H1 (cell line): ENCODE measurements at places on chromosomes 4 and X. TPM values are rescaled to one million over a fixed set of nuclear protein-coding genes. Genes with fewer than 3 reads are reported as not detected.

- DNase-seq, result no peak
These were observed 99.3 kb downstream of the TEX13A start for GRCh38 chrX:105121186-105121585.

DNA sequence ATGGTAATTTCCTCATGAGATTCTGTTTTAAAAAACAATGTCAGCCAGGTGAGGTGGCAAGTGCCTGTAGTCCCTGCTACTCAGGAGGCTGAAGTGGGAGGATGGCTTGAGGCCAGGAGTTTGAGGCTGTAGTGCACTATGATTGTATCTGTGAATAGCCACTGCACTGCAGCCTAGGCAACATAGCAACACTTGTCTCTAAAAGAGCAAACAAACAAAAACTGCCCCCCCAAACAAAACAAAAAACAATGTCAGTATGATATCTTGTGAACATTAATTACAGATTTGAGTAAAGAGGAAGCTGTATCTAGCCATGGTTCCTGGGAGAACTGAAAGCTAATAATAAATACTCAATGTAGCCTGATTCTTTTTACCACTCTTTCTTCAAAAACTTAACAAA is 6.8 kb upstream of the MSL3 start:
- DNase-seq, result no peak

GRCh38 chrX:11193035-11193469 is 81.9 kb downstream of the HCCS start:
- DNase-seq, result no peak

DNA sequence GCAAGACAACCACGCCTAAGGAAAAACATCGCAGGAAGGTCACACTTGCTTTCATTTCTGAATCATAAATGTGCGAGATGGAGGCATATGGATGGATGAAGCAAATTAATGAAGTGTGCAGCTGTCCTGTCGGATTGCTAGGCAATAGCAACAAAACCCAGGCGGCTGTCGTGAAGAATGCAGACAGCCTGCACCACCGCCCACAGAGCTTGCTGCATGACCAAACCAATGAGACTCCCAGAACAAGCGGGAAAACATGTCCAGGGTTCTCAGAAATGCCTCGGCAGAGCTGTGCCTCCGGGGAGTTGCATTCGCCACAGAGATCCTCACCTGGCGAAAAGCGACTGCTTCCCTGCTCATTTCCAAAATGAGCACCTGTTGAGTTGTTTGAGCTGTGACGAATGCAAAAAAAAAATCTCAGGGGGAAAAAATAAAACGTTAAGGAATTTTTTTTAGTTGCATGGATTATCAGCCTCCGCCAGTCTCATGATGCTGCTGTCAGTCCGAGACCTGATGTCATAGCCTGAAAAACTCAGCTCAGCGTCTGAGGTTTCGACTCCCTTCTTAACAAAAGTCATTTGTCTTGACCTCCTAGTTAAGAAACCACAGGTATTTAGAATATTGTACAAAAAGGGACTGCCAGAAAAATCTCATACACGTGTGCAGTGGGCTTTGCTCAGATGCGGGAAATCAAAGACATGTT is 155.5 kb upstream of the MXRA5 start:
- DNase-seq, result no peak

MGAT4D gene
- not detected in 2 replicates for total RNA-seq

- DNase-seq, result no peak
These were observed 264.5 kb downstream of the RCHY1 start for GRCh38 chr4:75249739-75250138.

- DNase-seq, result no peak
These were observed 5.7 kb upstream of the TMEM192 start for GRCh38 chr4:165118256-165118909.

GRCh38 chrX:33307911-33308354 is 96.6 kb upstream of the DMD start:
- DNase-seq, result no peak

TEX13C gene
- total RNA-seq, result 0.09 and 0.10 TPM in 2 replicates

MYOZ2 gene
- total RNA-seq, result not detected in 2 replicates

DNA sequence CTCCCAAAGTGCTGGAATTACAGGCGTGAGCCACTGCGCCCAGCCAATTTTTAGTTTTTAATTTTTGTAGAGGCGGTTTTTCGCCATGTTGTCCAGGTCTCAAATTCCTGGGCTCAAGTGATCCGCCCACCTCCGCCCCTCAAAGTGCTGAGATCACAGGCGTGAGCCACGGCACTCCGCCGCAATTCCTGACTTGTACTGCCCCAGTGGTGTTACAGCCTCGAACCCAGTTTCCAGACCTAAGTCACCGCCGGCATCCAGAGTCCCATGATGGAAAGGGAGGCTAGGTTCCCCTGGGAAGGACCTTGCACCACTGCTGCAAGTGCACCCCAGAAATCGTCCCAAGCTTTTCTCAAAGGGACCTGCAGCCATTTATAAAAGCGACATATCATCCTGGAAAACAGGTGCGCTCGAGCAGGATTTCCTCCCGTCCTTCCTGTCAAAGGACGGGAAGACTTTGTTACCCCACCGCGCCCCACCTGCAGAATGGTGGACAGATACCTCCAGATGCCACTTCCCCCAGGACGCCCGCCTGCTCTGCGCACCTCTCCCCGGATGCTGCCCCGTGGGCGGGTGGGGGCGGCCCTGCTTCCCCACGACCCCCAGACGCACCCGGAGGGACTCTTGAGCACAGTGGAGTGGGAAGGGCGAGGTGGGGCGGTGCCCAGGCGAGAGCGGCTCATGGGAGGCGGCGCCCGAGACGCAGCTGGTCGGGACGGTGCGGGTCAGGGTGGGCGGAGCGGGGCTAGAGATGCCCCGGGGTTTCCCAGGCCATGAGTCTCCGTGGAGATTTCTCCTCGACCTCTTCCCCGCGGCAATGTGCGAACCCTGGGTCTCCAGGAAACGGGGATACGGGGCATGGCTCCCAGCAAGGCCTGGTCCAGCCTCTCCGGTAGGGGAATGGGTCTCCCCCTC is 947 bp upstream of the RPL10 start:
- peak; percentile 72 for DNase-seq

GPRASP1 gene
- 1.6 and 2.0 TPM in 2 replicates for total RNA-seq

DNA sequence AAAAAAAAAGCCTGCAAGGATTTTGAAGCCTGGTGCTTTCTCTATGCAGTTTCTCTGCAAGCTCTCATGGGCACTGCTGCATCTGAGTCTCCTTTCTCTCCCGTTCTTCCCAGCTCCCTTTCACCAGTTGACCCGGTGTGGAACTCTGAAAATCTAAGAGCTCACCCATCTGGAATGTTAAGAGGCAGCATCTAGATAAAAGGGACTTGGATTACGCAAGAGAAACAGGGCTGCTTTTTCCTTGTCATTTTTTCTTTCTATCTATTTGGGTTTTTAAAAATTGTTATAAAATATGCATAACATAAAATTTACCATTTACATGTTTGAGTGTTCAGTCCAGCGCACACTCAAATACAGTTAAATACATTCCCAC is 95.2 kb upstream of the RPS6KA3 start:
- no peak for DNase-seq

DNA sequence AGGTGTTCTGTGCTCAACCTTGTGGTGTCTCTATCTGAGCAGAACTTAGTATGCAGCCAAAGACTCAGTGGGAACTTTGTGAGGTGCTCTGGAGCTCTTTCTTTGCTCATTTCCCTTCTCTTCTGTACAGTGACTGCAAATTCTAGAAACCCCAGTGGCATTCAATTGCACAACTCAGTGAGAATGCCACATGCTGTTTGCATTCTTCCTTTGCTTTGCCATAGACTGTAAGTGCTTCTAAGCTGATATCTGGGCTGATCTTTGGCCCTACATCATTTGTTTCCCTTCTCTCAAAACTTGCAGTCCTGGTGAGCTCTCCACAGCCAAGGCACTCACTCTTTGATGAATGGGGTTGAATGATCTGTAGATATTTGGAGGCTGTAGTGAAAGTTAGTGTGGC is 7.0 kb downstream of the PNMA3 start:
- no peak for DNase-seq

- no peak for DNase-seq
These were observed 101.5 kb downstream of the PDGFC start for GRCh38 chr4:156870131-156870530.

MAGEE2 gene
- total RNA-seq, result not detected in 2 replicates

DNA sequence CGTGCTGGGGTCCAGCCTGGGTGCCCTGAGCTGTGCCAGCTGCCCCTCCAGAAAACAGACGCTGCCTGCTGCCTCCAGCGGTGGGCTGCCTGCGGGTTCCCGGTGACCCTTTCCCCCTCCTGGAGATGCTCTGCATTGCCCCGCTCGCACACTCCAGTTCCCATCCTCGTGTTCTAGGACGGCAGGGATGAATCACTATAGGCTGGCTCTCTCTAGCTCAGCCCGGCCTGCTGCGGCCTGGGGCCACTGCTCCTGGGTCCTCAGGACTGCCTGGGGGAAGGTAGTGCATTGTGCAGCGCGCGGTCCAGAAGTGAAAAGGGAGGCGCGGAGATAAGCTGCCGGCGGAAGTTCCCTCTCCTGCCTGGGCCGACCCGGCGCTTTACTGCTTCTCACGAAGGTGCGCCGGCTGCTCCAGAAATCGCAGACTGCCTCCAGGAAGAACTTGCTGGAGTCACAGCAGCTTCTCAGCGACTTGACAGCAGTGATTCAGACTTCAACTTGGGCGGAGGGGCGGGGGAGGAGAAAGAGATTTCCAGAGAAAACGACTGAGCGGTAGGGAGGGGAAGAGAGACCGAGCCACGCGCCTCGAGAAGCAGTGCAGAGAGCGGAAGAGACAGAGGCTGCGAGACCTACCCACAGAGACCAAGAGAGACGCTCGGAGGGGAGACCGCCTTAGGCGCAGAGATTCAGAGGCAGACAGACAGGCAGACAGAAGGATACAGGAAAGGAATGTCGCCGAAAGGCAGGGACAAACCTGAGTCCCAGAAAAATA is 6.7 kb upstream of the MSX1 start:
- no peak for DNase-seq

DNA sequence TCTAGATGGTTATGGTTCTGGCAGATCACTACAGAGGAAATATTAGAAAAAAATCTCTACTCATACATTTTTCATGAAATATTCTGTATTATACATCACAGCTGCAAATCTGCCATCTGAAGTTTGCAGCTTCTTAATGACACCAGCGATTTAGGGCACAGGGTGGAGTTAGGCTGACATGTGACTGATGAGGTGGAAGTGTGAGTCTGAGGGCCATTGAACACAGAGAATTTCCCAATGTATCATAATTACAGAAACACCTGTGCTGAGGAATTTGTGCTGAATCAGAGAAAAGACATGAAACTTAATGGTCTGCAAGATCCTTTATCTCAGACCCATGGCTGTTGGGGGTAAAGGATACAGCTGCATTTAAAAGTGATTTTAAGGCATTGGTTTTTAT is 2025.6 kb upstream of the AGA start:
- no peak for DNase-seq

DNA sequence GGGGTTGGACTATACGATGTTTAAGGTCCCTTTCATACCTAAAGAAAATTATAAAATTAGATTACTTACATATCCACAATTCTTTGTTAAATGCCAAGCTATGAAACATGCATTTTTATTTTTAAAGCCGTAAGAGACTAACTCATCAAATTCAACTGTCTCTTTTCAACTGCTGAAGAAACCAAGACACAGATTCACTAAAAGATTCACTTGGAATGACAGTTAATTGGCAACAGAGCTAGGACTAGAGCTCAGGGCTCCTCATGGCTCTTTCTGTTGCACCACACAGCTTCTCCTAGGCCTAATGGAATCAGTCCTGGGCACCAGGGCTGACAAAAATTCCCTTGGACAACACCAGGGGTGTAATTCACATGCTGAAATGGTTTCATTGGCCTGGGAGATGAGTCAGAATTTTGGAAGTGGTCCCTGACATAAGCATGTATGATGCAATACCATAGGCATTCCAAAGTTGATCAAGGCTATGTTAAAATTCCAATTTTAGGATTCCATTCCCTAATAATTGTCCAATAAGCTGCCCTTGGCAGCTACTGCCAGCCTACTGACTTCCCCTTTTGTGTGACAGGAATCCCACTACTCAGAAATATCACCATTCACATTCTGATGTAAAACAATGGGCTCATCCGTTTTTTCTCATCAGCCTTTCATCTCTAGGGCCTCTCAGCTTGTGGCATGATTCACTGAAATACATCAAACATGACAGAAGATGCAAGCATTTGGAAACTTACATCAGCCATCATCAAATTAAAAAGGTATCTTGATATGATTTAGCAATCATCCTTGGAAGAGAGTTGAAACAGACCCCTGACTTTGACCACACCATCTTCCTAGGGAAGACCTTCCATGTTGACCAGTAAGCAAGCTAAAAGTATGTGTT is 54.2 kb downstream of the PLAC1 start:
- DNase-seq, result no peak

DNAAF6 gene
- total RNA-seq, result not detected in 2 replicates

- no peak for DNase-seq
These were observed 6.2 kb upstream of the GSPT2 start for GRCh38 chrX:51737091-51737490.

GRCh38 chr4:3516061-3516835 is 16.0 kb downstream of the LRPAP1 start:
- DNase-seq, result no peak

RPS6KA6 gene
- 14.6 and 14.7 TPM in 2 replicates for total RNA-seq

PABPC1L2A gene
- total RNA-seq, result 0.32 and 0.73 TPM in 2 replicates

DNA sequence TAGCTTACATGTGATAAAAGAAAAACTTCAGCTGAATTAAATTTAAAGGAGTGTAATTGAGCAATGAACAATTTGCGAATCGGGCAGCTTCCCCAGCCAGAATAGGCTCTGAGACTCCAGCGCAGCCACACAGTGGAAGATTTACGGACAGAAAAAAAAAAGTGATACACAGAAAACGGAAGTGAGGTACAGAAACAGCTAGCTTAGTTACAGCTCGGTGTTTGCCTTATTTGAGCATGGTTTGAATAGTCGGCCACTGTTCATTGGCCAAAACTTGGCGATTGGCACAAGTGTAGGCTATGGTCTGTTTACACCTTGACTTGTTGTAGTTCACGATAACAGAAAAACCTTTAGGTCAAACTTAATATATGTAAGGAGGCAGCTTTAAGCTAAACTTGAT is 16.7 kb upstream of the SUPT20HL1 start:
- no peak for DNase-seq

DNA sequence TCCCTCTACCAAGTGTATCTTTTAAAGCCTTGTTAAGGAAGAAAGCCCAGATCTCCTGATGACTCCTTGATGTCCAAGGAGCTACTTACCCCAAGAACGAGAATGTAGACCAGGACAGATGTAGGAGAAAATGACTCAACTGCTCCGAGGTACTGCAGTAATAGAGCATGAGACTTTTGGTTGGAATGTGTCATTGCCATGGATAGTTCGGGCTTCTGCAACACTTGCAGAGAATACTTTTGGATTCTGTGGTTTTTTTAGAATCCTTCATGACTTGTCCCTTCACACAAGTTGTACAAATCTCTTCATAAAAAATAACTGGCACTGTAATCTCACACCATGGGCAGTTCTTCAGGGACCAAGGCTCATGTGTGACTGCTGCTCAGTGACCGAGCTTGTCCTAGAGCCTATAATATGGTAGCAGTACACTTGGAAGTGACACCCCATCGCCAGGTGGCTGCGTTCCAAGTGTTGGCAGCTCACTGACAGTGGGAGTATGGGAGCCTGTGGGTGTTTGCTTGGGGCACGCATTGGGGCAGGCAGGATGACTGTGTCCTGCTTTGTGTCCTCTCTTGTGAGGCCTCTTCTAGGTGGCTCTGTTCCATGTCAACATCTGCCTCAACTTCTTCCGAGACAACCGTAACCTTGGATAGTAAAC is 87.9 kb upstream of the WDR1 start:
- no peak for DNase-seq

GRCh38 chr4:36283912-36284465 is 2.6 kb downstream of the DTHD1 start:
- DNase-seq, result no peak
